ENCODE measurements at places on chromosomes 12 and 14.

- no peak for DNase-seq
These were observed 215.0 kb upstream of the EGLN3 start for GRCh38 chr14:34165847-34166350.

GRCh38 chr12:65666876-65667275 lies 157.4 kb upstream of the HMGA2 start:
- no peak for DNase-seq

DNA sequence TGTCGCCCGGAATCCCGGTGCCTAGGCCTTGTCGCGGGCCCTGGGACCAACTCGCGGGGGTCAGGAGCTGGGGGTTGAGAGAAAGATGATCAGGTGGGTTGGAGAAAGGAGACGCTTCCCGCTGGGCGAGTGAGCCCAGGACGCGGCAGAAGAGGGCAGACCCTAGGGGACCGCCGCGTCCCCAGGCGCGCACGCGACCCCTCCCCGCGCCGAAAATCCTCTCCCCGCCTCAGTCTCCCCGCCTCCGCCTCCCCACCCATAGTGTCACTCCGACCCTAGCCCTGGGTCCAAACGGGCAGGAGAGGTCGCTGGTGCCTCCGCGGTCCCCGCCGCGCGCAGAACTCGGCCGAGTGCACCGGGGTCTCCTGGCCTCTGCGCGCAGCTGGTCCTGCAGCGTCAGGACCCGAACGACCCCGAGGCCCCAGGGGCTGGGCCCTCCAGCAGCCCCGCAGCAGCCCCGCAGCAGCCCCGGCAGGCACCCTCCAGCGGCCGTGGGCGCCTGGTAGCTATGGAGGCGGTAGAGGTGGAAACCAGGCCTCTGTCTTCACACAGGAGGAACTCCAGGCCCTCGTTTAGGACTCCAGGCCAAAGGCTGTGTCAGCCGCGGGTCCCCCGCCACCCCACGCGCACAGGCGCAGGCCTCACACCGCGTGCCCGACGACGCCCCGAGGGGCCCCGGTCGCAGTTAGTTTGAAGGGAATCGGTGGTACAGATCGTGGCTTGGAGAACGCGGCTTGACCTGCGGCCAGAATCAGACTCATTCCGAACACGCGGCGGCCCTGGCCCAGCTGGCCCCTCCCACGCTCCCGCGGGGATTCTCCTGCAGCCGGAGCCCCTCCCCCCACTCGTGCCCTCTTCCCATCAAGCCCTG lies 60.1 kb upstream of the EIF5 start:
- DNase-seq: no peak

- DNase-seq: peak; percentile 49
These were observed 379.8 kb downstream of the FUT8 start for GRCh38 chr14:65792208-65792905.

DNA sequence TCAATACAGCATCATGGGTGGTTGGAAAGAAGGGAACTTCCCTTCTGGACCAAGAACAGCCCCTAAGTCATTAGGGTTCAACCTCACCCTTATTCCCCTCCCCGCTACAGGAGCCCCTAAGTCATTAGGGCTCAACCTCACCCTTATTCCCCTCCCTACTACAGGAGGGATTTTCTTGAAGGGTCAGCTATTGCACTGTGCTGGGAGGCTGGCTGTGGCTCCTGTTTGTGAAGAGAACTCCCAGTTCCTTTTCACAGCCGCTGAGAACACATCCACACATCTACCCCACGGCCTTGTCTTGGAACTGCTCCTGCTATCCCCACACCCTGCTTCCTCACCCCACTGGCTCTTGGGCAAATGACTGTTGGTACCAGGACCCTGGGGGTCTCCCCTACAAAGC lies 44.9 kb downstream of the ERH start:
- DNase-seq: no peak

- DNase-seq: no peak
These were observed 13.4 kb downstream of the MTERF2 start for GRCh38 chr12:106973545-106973944.

DNA sequence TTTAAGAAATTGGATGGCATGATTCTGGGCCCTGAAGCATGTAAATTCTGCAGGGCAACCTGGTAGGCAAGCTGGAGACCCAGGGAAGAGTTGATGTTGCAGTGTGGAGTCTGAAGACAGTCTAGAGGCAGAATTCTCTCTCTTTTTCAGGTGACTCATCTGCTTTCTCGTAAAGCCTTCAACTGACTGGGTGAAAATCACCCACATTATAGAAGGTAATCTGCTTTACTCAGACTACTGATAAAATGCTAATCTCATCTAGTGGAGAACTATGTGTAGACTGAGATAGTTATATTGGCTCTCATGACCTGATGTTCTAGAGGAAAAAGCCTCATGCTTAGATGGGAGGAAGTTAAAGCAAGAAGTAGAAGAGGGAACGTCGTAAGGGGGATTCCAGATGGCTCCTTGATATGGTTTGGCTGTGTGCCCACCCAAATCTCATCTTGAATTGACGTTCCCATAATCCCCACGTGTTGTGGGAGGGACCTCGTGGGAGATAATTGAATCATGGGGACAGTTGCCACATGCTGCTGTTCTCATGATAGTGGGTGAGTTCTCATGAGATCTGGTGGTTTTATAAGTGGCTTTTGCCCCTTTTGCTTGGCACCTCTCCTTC lies 723.8 kb downstream of the BCL11B start:
- no peak for DNase-seq

DNA sequence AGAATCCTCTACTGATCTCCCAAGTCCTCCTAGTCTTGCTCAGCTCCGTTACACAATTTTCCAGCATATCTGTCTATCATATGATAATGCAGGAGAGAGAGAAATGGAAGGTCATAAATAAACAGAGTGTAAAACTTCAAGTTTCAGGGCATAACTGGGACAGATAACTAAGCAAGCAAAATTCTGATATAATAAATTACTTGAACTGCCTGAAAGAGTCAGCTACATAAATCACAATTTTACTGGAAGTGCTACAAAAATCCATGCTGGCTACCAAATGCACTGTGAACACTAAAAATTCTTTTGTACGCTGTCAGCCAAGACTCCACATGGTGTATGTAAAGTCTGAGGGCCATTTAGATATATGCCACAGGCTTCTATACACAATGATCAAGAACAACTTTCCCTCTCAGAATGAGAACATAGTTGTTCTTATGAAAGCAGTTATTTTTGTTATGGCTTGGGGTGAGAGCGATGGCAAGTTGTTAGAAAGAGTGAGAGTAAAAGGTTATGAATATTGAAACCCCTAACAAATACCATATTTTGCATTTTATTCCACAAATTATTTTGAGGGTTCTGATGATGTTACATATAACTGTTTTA lies 41.1 kb downstream of the GRIP1 start:
- DNase-seq: no peak

DNA sequence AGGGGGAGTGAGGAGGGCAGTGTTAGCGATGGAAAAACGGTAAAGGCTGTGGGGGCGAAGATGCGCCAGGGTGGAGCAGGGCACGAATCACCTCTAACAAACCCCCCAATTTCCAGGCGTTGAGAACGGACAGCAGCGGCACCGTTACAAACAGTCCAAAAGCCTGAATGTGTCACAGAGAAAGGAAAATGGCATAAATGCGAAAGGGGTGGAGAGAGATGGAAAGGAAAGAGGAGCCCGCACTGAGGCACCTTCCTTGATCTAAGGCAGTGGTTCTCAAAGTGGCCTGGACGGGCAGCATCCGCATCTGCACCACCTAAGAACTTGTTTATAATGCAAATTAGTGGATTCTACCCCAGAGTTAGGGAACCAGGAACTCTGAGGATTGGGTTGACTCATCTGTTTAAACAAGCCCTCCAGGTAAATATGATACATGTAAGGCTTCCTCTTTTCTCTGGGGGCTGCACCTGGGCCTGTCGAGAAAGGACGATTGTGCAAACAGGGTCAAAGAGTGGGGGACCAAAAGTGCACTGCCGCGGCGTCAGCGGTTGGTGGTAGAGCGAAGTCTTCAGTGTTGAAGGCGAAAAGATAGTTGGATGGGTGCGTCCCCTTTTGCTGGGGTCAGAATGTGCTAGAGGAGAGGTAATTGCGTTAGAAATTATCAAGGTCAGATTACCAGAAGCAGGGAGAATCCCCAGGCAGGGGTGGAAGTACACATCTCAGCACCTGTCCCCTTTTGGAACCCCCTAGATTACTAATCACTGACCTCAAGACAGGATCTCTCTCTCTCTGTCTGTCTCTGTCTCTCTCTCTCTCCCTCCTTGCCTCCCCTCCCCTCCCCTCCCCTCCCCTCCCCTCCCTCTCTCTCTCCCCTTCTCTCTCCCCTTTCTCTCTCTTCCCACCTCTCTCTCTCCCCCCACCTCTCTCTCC lies 1.3 kb upstream of the KCNH5 start:
- no peak for DNase-seq

DNA sequence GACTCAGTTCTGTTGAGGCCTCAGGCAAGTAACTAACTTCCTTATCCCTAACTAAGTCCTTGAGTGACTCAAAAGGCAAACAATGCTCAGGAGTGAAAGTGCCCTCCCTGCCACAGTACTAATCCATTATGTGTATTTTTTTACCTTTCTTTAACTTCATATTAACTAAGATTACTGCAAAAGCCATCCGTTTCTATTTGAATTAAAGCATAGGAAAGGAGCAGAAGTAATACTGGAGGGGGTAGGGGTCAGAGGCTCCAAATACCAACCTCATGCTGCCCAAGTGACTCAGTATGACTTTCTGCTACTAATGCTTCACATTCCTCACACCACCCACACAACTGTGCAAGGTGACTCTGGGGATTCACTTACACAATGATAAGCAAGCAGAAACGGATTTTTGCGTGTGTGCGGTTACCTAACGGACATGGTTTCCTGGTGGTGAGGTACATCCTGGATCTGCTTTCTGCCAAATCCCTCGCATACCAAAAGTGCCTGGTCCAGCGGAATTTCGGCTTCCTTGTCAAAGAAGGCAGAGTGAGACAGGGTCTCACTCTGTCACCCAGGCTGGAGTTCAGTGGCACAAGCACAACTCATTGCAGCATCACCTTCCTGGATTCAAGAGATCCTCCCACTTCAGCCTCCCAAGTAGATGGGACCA lies 25.1 kb downstream of the MOK start:
- peak; percentile 77 for DNase-seq

DNA sequence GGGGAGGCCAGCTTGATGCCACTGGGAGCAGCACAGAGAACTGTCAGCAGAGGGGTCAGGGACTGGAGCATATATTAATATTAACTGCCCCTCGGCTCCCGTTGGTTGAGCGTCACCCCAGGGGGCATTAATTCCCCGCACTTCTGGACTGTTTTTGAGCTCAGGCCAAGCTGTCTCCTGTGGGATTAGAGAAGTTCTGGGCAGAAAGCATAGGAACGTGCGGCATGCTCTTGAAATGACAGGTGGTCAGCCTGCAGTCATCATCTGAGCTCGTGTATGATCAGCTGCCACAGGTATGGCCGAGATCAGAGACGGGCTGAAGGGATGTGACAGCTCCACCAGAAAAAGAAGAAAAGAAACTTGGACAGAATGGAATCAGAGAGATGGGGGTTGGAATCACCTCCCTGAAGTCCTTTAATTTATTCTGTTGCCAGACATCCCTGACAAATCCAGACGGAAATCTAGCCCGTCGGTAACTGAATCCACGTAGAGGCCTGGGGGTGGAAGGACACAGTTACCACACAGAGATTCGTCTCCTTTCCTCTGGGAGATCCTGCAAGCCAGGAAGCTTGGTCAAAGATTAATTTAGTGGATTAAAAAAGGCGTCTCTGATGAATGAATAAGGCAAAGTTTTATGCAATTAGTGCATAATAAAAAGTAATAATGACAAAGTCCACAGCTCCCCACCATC lies 23.6 kb downstream of the NR1H4 start:
- no peak for DNase-seq

DNA sequence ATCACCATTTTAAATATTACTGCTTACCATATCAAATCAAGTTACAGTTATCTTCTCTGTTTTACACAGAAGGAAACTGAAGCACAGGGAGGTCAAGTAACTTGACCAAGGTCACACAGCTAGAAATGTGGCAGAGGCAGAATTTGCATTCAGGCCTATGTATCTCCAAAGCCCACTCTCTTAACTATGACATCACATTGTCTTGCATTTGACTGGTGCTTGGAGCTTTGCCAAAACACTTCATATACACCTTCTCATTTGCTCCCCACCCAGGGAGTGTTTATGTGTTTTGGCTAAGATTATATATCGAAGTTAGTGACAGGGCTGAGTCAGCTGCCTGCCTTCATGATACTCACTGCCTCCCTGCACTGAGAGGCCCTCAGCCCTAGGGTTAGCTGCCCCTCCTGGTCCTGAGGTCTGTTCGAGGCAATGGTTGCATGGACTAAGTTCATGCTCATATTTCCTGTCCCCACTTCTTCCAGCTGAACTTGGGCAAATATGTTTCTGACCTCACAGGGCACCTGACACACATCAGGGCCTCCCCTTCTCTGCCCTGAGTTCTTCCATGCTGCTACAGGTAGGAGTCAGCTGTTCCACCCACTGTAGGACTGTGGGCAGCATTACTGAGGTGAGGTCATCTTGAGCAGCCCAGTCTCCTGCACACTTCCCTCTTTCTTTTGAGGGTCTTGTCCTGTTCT lies 1.8 kb downstream of the GALNT6 start:
- no peak for DNase-seq

GRCh38 chr12:91958816-91959215 lies 186.8 kb downstream of the BTG1 start:
- DNase-seq: peak; percentile 42

GRCh38 chr12:124874188-124874587 lies 10.5 kb upstream of the SCARB1 start:
- DNase-seq: no peak

DNA sequence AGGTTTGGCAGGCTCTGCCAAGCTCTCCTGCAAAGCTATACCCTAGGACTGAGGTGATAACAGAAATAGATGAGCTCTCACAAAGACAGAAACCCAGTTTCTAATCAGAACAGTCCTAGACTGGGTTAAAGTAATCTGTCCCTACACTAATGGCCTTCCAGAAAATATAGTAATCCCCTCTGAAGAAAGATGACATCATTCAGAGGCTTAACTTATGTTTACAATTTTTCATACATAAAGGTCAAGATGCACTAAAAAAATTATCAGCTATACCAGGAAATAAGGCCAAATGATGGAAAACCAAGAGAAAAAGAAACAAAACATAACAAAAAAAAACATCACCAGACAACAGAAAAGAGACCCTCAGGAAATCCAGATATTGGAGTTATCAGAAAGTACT lies 4.9 kb upstream of the WASHC4 start:
- DNase-seq: no peak

DNA sequence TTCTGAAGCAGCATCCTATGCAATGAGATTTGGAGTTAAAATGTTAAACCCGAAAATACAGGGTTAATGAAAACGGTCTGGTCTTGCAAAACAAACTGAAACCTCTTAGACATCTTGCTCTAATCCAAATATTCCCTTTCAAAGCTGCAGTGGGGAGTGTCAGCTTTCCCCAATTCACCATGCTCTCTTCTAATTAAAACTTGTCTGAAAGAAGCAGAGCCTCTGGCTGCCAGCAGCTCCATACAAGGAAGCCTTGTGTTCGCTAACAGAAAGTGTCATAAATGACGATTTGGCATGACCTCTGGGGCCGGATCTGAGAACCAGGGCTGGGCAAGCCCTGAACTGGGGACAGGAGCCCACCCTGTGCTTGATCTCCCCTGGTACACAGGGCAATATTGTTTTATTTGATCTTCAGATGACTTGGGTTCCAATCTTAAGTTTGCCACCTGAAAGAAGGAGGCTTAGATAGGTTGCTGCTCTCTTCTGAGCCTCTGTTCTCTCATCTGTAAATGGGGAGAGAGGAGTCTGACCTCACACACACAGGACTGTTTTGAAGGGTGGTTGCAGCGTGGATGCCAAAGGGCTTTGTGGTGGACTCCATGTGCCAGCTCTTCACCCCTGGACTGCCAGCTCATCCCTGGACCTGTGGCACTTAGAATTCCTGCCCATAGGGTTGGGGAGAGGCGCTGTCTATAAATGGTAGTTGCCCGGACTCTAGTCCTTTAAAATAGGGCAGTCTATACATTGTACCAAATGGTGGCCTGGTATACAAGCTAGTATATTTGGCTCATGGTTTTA lies 7.8 kb downstream of the KMT5A start:
- no peak for DNase-seq

Data from SW480 (cell line).